ENCODE measurements at places on chromosomes 5 and 9.

DNA sequence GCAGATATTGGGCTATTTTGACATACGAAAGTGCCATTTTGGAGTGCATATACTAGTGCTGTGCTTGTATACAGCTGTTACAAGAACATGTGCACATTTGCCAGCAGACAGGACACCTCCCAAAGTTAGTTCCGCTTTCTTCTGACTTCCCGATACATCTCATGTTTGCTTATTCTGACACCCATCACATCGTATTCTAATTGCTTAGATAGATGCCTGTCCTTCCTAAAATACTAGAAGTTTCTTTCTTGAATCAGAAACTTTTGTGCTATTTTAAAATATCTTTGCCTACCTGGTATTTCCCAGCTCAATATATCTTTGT, 177.8 kb downstream of the TTLL11 start:
- no peak for DNase-seq

GRCh38 chr9:134224567-134225093, 60.3 kb upstream of the RNU6ATAC start:
- DNase-seq, result no peak

DNA sequence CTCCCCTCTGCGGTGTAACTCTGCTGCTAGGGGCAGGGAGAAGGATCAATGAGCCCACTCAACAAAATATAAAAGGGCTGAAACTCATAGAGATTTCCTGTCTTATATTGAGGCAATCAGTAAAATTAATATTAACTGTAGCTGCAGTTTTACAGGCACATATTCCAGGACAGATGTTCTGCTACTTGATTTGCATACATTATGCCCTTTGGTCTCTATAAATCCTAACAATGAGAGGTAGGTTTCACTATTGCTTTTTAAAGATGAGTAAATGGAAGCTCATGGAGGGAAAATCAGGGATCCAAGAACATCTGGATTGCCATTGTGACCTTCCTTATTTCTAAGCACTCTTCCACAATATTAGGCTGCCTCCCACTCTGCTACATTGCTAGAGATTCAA, 23.5 kb upstream of the TRIM32 start:
- no peak for DNase-seq

DNA sequence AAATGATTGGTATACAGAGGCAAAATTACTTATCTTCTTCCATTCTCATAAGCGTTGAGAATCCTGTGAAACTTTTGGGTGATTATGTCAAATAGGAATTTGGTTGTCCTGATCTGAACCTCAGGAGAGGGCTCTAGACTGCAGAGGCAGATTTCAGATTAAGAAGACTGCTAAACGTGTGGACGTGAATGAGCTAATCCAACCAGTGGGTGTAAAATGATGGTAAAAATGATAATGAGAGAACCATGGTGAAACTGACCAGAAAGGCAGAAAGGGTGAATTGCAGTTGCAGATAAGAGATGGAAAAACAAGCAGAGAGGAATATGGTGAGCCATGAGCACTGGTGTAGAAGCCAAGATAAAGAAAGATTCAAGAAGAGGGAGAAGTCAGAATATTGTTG, 1200.2 kb upstream of the CDH6 start:
- DNase-seq, result no peak

GRCh38 chr5:43643327-43643726, 40.3 kb downstream of the NNT start:
- no peak for DNase-seq

GRCh38 chr5:142017832-142018427, 5.1 kb upstream of the GNPDA1 start:
- no peak for DNase-seq

- no peak for DNase-seq
Measured at GRCh38 chr9:130981756-130982137, 27.2 kb upstream of the LAMC3 start.

DNA sequence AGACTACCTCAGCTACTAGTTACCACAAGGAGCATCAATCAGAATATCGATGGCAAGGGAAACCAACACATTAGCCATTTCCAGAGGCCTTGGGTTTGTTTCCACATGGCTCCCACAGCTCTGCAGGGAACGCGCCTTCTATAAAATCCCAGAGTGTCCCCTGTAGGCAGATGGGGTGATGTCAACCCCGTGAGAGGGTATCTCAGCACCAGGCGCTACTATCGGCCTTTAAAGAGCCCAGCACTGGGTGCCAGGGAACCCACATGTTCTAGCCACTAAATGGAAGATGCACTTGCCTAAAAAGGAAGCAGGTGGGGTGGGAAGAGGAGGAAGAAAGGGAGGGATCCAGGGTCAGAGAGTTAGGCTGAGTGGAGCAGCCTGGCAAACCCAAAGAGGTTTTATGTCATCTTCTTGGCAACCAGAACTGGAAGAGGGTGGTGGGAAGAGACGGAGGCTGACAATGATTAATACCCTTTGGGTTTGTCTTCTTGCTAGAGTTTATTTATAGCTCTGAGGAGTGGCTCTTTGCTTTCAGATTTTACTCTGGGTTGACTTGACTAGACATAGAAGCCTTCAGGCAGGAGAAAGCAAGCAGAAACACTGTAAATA, 19.9 kb downstream of the MACROH2A1 start:
- DNase-seq, result no peak

DNA sequence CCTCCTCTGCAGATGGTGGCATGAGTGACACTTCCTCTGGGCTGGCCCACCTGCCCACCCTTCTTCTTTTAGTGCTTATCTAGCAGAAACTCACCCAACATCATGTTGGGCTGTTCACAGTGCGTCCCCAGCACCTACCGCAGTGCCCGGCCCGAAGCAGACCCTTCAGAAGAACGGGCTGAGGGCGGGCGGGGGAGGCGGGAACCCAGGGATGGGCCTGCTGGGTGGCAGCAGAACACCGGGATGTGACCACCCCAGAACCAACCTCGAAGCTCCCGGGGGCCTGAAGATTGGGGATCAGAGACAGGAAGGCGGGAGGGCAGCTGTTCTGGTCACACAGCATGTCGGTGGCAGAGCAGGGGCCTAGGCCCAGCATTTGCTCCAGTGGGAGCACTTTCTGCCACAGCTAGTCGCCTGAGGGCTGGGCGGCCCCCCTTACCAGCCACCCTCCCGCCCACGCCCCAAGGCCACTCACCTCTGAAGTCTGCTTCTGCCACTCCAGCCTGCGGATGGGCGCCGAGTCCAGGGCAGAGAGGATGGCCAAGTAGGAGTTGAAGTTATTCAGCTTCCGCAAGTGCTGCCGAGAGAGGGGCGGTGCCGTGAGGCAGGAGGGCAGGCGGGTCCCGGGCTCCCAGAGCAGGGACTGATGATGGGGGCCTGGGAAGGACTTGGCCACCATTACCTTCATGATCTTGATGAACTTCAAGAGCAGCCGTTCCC, 38.7 kb downstream of the PRRT1B start:
- DNase-seq, result no peak

Data from SK-N-MC (cell line).